Esophagus muscularis mucosa (tissue), 4 donors: ENCODE measurements at places on chromosomes 6 and 20. TPM values are rescaled to one million over a fixed set of nuclear protein-coding genes. Genes with fewer than 3 reads are reported as not detected.

- no peak for DNase-seq
Observed at GRCh38 chr6:18107061-18107460, 15.4 kb downstream of the NHLRC1 start.

DNA sequence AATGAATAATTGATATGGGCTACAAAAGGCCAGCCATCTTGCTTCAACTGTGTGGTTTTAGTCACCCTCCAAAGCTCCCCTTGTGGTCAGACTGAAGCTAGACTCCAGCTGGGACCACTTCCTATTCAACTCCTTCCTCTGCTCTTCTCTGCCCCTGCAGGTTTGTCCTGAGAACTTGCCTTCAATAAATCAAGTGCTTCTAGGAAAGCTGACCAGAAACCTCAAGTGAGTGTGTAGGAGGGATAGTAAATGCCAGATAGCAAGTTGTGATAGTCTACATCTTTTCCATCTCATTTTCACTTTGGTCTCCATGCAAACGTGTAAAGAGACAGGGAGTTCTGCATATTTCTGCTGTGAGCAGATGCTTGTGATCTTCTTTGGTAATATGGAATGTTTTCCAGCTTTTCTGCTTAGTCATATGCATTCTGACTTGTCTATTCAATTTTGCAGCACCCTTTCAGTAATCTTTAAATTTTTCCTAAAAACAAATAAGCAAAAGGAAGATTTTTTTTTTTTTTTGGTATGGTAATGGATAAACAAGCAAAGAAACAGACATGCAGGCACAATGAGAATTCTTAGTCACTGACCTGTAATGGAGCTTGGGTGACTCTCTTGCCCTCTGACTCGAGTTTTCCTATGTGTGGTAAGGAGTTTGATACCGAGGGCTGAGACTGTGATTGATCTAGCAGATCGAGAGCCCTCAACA is 201.3 kb upstream of the BTBD3 start:
- no peak for DNase-seq

- no peak for DNase-seq
Observed at GRCh38 chr6:150692604-150693003, 92.9 kb downstream of the PLEKHG1 start.

The GDAP1L1 gene
- 0.23 TPM for total RNA-seq

The JAG1 gene
- total RNA-seq = 33.6 TPM

DNA sequence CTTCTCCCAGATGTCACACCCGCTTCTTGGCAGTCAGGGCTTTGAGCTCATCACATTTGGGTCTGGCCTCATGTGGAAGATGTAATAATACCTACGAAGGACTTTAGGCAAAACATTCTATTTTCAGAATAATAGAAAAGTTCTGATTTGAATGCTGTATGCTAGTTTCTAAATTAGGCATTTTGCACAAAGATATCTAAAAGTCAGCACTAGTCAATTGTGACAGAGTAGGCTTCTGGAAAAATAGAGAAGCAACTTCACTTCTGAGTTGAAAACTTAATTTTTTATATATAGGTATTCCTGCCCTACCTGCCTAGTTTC is 38.3 kb upstream of the CD2AP start:
- no peak for DNase-seq

The CALHM4 gene
- total RNA-seq = not detected

- no peak for DNase-seq
Observed at GRCh38 chr6:83215131-83216047, 22.2 kb downstream of the RWDD2A start.

The SUPT3H gene
- 10.1 TPM for total RNA-seq

GRCh38 chr6:6315660-6316059 is 4.8 kb downstream of the F13A1 start:
- DNase-seq = no peak

- no peak for DNase-seq
Observed at GRCh38 chr20:10313215-10313614, 94.6 kb downstream of the SNAP25 start.

- DNase-seq = no peak
Observed at GRCh38 chr6:1527073-1527457, 82.7 kb upstream of the FOXC1 start.

DNA sequence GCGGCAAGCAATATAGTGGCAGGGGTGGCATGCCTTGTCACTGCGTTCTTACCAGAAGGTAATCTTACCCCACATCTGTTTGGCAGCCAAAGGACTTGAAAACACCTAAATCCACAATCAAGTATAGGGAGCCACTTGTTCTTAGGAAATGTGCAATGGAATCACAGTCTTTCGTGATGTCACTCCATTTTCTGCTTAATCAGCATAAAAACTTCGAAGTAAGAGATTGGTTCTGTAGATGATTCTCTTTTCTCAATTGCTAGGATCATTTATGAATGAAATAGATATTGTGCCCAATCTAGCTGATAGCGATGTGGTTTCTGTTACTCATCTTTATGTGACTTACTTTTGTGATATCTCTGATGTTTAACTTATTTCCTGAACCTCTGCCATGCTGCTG is 89.0 kb downstream of the SLC22A3 start:
- DNase-seq = no peak

The SLC32A1 gene
- total RNA-seq = not detected

The LRRC73 gene
- total RNA-seq = 1.4 TPM

The CASS4 gene
- total RNA-seq = 3.1 TPM

The PET117 gene
- 18.1 TPM for total RNA-seq

GRCh38 chr6:41774841-41775240 is 4.9 kb downstream of the FRS3 start:
- DNase-seq = no peak

The TCP11 gene
- total RNA-seq = 1.1 TPM

GRCh38 chr6:168692193-168692914 is 251.4 kb downstream of the SMOC2 start:
- DNase-seq = no peak

GRCh38 chr20:17169585-17170136 is 57.2 kb upstream of the PCSK2 start:
- no peak for DNase-seq

The ANKRD66 gene
- total RNA-seq = not detected

DNA sequence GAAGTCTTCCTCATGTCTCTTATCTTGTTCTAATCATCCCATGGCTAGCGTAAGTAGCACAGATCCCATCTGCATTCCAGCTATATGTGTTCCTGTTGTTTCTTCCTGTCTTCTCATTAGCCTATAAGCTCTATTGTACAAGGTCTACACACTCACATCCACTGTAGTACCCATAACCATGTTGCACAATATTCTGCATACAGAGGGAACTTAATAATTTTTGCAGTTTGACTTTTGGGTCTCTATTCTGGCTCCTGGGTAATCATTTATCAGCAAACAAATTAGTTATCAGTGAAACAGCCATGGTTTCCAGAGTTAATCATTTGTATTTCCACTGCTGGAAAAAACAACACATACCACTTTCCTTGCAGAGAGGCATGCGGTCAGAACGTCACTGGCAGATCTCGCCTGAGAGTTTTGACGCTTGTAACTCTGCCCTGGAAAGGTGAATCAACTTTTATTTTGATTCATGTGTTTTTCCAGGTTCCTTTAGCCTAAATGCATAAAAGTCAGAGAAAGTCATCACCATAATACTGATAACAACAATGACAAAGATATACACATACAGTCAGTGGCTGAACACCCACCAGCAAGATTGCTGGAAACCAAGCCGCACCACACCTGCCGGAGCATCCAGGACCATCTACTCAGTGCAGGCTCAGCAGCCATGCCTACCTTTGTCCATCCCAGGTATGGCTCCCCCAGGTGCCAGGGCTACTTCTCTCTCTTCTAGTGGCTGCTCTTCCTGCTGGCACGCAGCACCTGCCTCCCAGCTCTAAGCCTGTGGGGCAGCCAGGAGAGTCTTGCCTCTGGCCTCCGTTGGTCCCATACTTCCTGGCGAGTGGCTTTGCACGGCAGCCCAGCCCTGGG is 158.2 kb downstream of the QRSL1 start:
- no peak for DNase-seq

The GLP1R gene
- total RNA-seq = not detected

GRCh38 chr6:148508401-148509041 is 165.9 kb downstream of the SASH1 start:
- no peak for DNase-seq

- no peak for DNase-seq
Observed at GRCh38 chr6:122996794-122997505, 915 bp downstream of the CLVS2 start.

GRCh38 chr6:106272287-106272686 is 53.3 kb downstream of the ATG5 start:
- DNase-seq = no peak

DNA sequence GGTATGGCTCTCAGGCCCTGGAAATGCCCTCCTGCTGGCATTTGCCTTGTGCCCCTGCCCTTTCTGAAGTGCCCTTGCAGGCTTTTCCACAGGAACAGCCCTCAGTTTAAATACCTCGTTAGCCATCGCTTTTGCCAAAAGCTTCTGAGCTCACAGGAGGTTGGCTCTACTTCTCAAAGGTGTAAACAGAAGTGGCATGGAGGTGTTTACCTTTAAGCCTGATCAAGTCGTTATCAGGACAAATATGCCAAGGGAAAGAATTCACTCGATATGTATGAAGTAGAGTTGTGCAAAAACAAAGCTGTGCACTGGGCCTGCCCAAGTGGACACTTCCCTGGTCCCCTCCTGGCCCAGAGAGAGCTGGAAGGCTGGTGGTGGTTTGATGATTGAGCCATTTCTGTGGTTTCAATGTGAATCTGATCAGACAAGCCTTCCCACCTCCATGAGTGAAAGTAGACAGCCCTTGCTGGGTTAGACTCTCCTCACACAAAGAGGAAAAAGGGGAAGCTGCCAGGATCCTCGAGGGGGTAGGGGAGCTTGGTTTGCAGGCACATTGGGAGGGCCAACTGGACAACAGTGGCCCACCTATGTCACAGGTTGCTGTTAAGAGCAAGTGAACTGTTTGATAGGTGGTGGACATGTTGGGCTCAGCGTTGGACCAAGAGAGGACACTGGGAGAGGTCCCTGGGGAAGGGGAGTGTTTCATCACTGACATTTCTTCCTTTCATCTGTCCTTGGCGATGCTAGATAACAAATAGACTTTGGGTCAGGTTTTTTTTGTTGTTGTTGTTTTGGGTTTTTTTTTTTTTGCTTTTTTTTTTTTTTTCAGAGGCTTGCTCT is 98.7 kb downstream of the ZDHHC14 start:
- no peak for DNase-seq

GRCh38 chr20:48880981-48881657 is 40.4 kb upstream of the ARFGEF2 start:
- no peak for DNase-seq

- no peak for DNase-seq
Observed at GRCh38 chr20:13659288-13659687, 20.6 kb upstream of the TASP1 start.

The LGSN gene
- total RNA-seq = not detected

GRCh38 chr6:24696097-24696496 is 22.9 kb downstream of the C6orf62 start:
- DNase-seq = no peak

The CPNE5 gene
- total RNA-seq = 2.1 TPM

DNA sequence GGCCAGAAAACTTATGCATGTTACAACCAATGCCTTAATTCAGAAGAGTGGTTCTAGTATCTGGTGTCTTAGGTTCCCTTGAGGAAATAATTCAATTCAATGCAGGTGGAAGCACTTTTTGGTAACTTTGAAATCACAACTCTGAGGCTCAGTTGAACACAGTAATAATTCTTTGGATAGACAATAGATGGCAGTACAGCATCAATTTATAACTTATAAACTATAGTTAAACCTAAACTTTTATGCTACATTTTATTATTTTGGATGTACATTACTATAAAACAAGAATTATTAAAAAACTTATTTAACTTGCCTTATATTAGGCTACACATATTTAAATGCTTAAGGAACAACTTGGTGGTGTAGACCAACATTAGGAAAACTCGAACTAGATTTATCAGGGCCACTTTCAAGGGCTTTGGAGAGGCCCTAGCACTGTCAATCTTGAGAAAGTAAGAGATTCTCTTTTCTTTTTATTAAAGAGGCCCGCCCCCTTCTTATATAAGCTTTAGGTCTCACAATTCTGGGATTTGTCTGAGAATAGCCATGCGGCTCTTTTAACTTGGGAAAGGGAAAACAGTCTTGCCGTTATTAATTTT is 85.9 kb downstream of the CRYBG1 start:
- no peak for DNase-seq

The AGER gene
- 3.1 TPM for total RNA-seq

- no peak for DNase-seq
Observed at GRCh38 chr20:11814267-11814666, 103.4 kb upstream of the BTBD3 start.

GRCh38 chr20:36344517-36345132 is 38.5 kb downstream of the DLGAP4 start:
- DNase-seq = no peak

DNA sequence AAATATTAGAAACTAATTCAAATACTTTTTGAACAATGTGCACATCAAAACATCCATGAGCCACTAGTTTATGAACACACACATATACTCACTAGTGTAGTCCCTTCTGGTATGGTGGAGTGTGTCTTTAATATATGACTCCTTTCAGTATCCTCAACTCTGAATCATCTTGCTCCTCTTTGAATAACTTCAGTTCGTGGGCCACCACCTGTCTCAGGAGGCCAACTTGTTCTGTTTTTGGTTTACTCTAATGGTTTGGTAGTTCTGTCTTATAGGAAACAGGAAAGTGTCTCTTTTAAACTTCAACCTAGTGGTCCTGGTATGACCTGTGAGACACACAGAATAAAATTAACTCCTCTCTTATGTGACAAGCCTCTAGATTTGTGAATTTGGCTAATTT is 55.6 kb downstream of the ZNF292 start:
- DNase-seq = no peak

DNA sequence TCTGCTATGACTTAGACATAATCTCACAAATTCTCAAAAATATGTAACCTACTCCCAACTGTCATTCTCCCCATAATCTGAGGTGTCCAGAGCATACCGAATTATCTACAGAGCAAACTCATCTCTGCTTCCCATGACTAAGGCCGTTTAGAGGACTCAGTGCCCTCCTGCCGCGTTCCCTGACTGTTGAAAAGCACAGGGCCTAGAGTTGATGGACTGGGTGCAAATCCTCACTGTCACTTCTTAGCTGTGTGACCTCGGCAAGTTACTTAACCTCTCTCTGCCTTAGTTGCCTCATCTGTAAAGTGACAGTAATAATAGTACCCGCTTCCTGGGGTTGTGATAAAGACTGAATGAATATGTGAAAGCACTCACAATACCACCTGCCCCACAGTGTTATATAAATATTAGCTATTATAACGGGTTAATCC is 4.7 kb upstream of the TUBB2A start:
- no peak for DNase-seq

The MUC21 gene
- not detected for total RNA-seq
